ENCODE measurements at places on chromosomes 6 and 20. TPM values are rescaled to one million over a fixed set of nuclear protein-coding genes. Genes with fewer than 3 reads are reported as not detected.

Gene SLC17A3
- polyA plus RNA-seq, result not detected

- no peak for DNase-seq
Measured at GRCh38 chr6:168526841-168527281, 85.9 kb downstream of the SMOC2 start.

GRCh38 chr6:26431258-26432172, 8.8 kb upstream of the BTN3A3 start:
- no peak for DNase-seq

DNA sequence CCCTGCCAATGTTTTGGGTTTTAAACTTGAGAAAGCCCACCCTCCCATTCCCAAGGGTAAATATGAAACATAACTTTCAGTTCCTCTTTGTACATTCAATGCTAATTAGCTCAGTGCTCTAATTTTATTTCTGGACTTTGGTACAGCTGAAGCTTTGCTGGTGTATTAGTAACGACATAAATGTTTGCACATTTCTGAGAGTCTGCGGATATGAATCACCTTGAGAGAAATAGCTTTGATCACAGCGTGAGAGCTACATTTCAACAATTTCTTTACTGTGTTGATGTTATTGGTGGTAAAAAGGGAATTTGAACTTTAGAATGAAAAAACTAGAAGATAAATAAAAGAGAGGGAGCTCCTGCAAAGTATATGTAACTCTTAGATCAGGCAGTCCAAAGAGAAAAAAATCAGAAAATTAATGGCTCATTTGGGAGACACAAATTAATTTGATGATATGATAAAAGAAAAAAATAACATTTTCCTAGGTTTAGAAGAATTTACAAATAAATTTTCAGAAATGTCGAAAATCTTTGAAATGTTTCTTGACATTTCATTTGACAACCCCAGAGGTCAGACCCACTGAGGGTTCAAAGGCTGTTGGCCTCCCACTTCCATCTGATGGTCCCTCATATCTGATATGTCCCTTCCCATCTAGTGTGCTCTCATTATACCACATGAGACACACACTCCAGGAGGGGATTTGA, 38.5 kb upstream of the CAP2 start:
- DNase-seq, result no peak

- DNase-seq, result no peak
Measured at GRCh38 chr20:32233286-32233685, 25.6 kb downstream of the POFUT1 start.

Gene TMEM63B
- 14.8 TPM for polyA plus RNA-seq

GRCh38 chr6:31353384-31353945, 3.5 kb downstream of the HLA-B start:
- no peak for DNase-seq

DNA sequence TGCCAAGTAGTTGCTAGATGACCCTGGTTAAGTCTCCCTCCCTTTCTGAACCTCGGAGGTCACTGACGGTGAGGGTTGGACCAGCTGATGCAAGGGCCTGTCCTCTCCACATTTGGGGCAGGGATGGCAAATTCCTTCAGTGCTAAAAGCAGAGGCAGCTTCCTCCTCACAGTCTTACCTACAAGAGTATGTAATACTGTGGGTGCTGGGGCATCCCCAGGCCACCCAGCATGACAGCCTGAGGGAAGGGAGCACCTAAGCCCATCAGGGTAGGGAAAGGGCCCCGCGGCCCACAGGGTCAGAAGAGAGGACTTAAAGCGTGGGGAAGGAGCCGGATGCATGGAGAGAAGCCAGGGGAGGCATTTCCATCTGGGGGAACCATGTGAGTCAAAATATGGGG, 38.0 kb downstream of the TGM3 start:
- DNase-seq, result no peak

DNA sequence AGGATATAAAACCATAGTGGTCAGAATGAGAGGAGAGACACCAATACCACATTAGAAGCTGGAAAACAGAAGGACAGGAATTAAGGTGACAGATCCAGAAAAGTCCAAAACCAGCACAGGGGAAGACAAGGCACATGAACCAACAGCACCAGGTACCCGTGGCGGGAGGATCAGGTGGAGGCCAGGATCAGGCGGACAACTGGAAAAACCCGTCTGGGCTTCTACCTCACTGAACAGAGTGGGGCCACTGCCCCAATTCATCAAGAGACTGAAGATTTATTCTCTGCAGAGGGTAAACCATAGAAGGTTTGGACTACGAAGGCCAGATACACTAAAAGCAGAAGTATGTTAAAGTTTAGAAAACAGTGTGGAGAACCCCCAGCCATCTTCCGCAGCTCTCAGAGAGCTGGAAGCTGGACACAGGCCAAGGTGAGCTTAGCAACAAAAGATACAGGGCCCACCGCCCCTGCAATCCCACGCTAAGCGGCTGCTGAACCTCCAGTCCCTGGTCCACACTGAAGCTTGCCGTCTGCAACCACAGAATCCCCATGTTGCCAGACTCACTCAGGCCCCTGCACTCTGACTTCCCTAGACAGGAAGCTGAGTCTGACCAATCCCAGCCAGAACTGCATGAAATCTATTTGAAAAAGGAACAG, 29.9 kb downstream of the ABHD12 start:
- DNase-seq, result peak; percentile 14

DNA sequence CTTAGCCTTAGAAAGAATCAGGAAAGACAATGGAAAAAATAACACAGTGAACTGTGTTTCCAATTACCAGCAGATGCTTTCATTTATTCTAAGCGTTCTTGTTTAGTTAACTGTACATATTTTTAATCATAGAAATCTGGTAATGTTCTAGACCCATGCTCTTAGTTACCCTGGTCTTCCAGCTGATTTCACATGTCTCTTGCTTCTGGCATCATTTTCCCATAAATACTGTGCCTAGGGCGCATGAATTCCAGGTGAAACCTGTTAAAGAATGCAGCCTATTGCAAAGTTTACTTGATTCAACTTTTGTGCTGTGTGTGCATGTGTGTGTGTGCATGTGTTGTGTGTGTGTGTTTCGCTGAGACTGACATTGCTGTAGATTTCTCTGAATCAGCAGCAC, 178.6 kb downstream of the PDE7B start:
- DNase-seq, result no peak

Gene PNLDC1
- polyA plus RNA-seq, result 0.31 TPM

Gene PDYN
- polyA plus RNA-seq, result not detected

DNA sequence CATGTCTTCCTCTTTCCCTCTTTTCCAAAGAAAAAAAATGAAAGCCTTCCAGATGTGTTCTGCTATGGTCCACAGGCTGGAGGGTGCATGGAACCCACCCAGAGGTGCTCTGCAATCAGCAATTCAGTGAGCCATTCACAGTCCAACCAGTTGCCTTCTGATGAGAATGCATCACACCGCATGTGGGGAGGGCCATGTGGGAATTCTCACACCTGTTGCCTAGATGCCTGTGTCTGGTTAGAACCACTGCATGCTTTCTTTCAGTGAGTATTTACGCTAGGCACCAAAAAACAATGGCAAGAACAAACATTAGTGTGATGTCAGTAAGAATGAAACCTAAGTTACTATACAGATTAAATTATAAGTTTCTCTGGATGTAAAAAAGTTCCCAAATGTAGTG, 311.6 kb upstream of the CDYL start:
- no peak for DNase-seq

- no peak for DNase-seq
Measured at GRCh38 chr6:2213086-2213485, 32.3 kb downstream of the GMDS start.

- DNase-seq, result no peak
Measured at GRCh38 chr6:28727559-28728211, 196.1 kb downstream of the TRIM27 start.

DNA sequence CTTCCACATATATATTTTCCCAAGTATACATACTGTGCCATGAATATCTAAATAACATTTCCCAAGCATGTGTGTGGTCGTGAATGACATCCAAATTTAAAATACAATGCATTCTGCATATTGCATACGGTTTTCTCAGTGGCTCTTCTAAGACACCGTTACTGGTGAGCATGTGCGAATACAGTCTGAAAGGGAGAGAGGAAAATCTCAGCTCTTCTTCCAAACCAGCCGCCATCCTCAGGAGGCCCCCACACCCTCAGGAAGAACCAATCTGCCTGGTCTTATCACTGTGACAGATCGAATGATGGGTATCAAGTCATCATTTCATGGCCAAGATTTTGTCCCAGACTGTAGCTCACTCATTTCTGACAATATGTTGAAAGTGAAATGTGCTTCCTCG, 50.7 kb downstream of the ADAT2 start:
- DNase-seq, result peak; percentile 49

- no peak for DNase-seq
Measured at GRCh38 chr20:35121186-35121585, 25.9 kb downstream of the EDEM2 start.

GRCh38 chr6:134469702-134470456, 152.0 kb upstream of the SGK1 start:
- no peak for DNase-seq

- no peak for DNase-seq
Measured at GRCh38 chr6:56752534-56752933, 109.8 kb upstream of the DST start.

- DNase-seq, result no peak
Measured at GRCh38 chr20:53013847-53014246, 41.7 kb downstream of the TSHZ2 start.

DNA sequence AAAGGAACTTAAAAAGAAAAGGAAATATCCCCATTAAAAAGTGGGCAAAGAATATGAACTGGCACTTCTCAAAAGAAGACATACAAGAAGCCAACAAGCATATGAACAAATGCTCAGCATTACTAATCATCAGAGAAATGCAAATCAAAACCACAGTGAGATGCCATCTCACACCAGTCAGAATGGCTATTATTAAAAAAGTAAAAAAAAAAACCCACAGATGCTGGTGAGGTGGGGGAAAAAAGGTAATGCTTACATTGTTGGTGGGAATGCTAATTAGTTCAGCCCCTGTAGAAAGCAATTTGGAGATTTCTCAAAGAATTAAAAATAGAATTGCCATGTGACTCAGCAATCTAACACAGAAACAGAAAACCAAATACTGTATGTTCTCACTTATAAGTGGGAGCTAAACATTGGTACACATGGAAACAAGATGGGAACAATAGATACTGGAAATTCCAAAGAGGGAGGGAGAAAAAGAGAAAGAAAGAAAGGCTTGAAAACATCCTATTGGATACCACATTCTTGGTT, 437.1 kb downstream of the GRIK2 start:
- no peak for DNase-seq

Gene DSP
- polyA plus RNA-seq, result 334 TPM

Gene MMP24
- 0.49 TPM for polyA plus RNA-seq

Gene NRN1
- polyA plus RNA-seq, result 28.8 TPM

GRCh38 chr6:158003910-158004700, 22.4 kb downstream of the SYNJ2 start:
- DNase-seq, result no peak

GRCh38 chr20:11791835-11792567, 125.7 kb upstream of the BTBD3 start:
- no peak for DNase-seq

Gene HLA-DMB
- polyA plus RNA-seq, result 8.1 TPM

DNA sequence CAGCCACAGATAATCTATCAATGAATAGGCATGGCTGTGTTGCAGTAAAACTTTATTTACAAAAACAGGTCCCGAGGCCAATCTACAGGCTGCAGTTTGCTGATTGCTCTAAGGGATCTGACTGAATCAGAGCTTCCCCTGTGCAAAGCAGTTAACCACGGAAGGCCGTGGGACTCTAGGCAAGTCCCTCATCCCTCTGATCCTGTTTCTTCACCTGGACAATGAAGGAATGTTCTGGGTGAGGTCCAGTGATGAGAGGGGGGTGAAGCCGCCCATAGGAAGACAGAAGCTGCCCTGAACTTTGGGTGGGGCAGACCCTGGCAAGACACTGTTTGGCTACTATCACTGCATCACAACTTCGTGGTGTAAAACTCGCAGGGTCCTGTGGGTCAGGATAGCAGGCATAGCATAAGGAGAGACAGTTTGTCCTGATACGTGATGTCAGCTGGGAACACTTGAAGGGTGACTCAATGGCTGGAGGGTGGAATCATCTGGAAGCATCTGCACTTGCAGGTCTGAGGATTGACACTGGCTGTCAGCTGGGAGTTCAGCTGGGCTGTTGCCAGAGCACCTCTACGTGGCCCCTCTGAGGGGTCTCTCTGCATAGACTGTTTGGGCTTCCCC, 33.3 kb upstream of the TGM2 start:
- no peak for DNase-seq

- DNase-seq, result no peak
Measured at GRCh38 chr6:150238846-150239407, 96.1 kb downstream of the PPP1R14C start.

GRCh38 chr6:5752391-5752680, 254.4 kb downstream of the NRN1 start:
- no peak for DNase-seq

- no peak for DNase-seq
Measured at GRCh38 chr6:161058741-161059140, 67.2 kb downstream of the MAP3K4 start.

- no peak for DNase-seq
Measured at GRCh38 chr6:40477246-40478126, 109.7 kb downstream of the LRFN2 start.

Gene HUS1B
- 0.17 TPM for polyA plus RNA-seq

Gene ZNF311
- not detected for polyA plus RNA-seq

GRCh38 chr20:2729791-2730190, 37.2 kb downstream of the EBF4 start:
- DNase-seq, result no peak

GRCh38 chr20:16712511-16712947, 17.3 kb upstream of the SNRPB2 start:
- DNase-seq, result no peak

Gene NANP
- polyA plus RNA-seq, result 3.9 TPM

DNA sequence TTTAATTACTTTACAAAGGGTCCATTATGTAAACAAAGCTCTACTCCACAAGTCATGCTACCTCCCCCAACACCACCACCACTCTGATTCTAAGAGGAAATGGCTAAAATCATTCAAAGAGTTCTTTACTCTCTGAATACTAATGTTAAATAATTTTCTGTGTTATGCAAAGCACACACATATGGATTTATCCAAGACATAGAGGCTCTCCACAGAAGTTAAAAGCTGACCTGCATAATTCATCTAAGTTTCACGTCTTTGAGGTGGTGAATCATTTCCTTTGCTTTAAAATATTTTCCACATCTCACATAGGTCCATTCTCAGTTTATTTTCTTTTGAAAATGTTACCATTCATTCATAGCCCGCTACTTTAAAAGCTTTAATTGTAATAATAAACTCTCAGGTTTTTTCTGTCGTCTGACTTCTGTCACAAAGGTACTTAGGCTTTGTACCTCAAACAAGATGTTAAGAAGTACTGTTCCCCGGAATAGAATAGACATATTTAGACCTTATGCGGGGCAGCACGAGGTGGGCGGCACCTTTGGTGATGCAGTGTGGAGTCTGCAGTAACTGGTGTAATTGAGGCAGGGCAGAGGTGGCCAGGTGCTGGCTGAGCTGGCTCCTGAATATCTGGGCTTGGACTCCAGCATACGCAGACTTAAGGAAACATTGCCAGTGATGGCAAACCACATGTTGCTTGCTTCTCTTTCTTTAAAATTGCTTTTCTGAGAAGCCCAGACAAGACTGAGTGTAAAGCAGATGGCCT, 55.8 kb downstream of the KIF6 start:
- no peak for DNase-seq

GRCh38 chr6:163738304-163738703, 323.8 kb downstream of the QKI start:
- DNase-seq, result no peak
